Psoas muscle (tissue), 8 donors: ENCODE measurements at places on chromosomes 6 and 20. TPM values are rescaled to one million over a fixed set of nuclear protein-coding genes. Genes with fewer than 3 reads are reported as not detected.

Gene SPATS1
- total RNA-seq, result not detected

Gene TP53TG5
- 0.69 TPM for total RNA-seq

Gene CRIP3
- 0.47 TPM for total RNA-seq

Gene NKAIN4
- not detected for total RNA-seq

GRCh38 chr6:10579803-10580202, 58.7 kb downstream of the GCNT2 start:
- H3K36me3 ChIP-seq, result no peaks in the 10 kb centered on the region
- no peaks in the 10 kb centered on the region for H3K4me1 ChIP-seq
- H3K27me3 ChIP-seq, result no peaks in the 10 kb centered on the region
- H3K27ac ChIP-seq, result no peak overlapping the region
- no peak for DNase-seq

GRCh38 chr20:50980071-50980681, 21.6 kb downstream of the MOCS3 start:
- no peaks in the 10 kb centered on the region for H3K4me1 ChIP-seq
- H3K4me3 ChIP-seq, result no peak overlapping the region
- H3K27me3 ChIP-seq, result peaks cover 7% of the 10 kb centered on the region
- H3K27ac ChIP-seq, result no peak overlapping the region

- no peaks in the 10 kb centered on the region for H3K4me1 ChIP-seq
- H3K36me3 ChIP-seq, result no peaks in the 10 kb centered on the region
- no peak for DNase-seq
- H3K27ac ChIP-seq, result no peak overlapping the region
- H3K27me3 ChIP-seq, result no peaks in the 10 kb centered on the region
Observed at GRCh38 chr20:60667641-60668040, 584.4 kb upstream of the CDH4 start.
